ENCODE measurements at places on chromosomes 12 and 14.
A peak's percentile ranks its signal among the peaks of the same experiment; 100 is the strongest.

GRCh38 chr12:91182636-91183455 is at the start of gene DCN:
Gene DCN (minus strand): TSS chr12:91182817. CDS start chr12:91178552, 4,265 bp downstream.
- DNase-seq = peak; percentile 83

DNA sequence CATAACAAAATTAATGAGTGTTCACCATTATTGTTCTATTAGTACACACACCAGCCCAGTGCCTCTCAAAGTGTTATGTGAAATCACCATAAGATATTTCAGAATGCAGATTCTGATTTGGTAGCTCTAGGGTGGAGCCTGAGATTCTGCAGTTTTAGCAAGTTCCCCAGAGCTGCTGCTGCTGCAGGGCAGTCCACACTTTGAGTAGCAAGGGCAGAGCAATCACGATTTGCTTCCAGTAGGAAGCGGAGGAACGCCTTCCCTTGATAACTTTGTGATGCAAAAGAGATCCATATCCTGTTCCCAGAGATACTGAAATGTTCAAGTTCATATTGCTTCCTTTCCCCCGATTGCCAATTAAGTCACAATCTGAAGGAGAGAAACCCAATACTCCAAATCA is 57.9 kb downstream of the SLC17A8 start:
- no peak for DNase-seq

DNA sequence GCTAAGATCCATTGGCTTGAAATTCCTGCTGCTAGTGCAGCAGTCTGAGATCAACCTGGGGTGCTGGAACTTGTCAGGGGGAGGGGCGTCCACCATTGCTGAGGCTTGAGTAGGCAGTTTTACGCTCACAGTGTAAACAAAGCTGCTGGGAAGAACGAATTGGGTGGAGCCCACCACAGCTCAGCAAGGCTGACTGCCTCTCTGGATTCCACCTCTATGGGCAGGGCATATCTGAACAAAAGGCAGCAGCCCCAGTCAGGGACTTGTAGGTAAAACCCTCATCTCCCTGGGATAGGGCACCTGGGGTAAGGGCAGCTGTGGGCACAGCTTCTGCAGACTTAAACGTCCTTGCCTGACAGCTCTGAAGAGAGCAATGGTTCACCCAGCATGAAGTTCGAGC is 191.7 kb downstream of the ALG10B start:
- DNase-seq = no peak

- DNase-seq = no peak
Measured at GRCh38 chr12:125853670-125854069, 788.4 kb downstream of the AACS start.

GRCh38 chr14:21923820-21924219 is 250.2 kb upstream of the OR4E1 start:
- no peak for DNase-seq

DNA sequence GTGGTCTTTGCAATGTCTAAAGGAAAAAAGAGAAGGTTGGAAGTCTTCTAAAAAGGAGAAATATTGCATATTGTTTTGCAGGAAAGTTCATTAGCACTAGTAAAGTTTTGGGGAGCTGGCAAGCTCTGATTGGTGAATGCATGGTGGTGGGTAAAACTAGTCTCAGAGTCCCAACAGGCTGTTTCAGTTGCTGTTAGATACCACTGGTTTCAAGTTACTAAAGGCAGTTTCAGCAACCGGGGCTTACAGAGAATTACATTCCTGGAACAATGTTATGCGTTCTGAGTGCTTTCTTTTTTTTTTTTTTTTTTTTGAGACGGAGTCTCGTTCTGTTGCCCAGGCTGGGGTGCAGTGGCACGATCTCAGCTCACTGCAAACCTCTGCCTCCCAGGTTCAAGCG is 208.2 kb downstream of the EPS8 start:
- no peak for DNase-seq

DNA sequence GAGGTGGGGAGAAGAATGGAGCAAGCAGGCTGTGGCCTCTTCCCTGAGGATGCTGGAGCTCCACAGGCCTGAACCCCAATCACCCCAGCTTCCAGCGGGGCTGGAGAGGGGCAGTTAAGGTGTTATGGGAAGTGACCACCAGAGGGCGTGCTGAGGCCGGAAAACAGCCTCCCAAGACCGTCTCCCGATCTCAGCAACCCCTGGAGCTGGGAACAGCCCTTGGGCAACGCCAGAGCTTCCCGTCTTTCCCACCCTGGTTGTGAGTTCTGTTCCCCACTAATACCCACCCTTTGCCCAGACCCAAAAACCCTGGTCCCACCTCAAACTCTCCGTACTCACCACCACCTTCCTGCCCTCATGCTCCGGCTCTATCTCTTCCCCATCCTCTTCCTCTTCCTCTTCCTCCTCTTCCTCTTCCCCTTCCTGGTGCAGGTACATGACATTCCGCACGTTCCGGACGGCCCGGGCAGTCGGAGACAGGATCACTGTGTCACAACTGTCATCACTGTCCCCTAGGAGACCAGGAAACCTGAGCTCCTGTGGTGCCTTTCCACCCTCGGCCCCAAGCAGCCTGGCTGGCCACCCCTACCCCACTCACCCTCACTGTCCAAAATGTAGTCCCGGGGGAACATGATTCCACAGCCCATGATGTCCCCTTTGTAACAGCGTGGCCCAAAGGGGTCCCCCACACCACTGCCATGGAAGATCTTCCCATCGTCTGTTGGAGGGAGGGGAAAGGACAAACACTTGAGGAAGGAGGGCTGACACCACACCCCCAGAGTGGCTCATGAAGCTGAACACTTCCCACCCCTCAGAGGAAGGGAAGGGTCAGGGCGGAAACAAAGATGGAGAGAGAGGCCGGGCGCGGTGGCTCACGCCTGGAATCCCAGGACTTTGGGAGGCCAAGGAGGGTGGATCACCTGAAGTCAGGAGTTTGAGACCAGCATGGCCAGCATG is 12.9 kb downstream of the SPRYD3 start:
- peak; percentile 88 for DNase-seq

DNA sequence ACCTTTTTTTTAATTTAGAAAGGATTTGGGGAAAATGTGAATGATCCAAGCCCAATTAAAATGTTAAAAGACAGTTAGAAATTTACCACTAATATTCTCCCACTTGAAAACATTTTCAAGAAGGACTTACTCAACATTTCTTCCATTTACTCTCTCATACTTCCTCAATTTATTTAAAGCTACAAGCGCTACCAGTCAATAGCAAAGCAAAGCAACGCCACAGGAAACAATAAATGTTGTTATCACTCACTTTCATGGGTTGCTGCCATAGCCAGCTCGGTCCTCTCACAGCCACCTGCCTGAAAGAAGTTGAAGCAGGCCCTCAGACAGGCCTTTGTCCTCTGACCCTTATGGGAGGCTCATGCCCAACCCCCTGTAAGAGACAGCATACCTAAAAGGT is 6.0 kb upstream of the SOS2 start:
- no peak for DNase-seq

GRCh38 chr12:87234898-87235297 is 794.3 kb downstream of the C12orf50 start:
- no peak for DNase-seq

DNA sequence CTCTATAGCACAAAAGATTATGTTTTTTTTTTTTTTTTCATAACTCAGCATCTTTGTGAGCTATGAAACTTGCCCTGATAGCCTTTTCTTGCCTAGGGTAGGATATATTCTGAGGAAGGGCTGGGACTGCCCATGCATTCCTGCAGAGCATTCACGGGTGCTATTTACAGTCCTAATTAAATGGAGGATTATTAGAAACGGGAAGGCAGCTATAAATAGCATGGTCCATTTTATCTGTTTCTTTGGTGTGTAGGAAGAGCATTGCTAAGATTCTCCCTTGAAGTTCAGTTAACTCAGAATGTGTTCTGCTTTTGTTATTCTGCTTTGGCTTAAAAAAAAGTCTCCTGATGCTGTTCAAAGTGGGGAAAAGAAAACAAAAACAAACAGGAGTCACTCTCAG is 630.9 kb downstream of the DIO2 start:
- DNase-seq = no peak

- DNase-seq = no peak
Measured at GRCh38 chr14:52227619-52228222, 39.8 kb upstream of the PTGDR start.

GRCh38 chr12:77751939-77752338 is 78.8 kb upstream of the NAV3 start:
- DNase-seq = no peak

GRCh38 chr14:50347521-50347920 is 35.4 kb downstream of the DMAC2L start:
- DNase-seq = no peak

DNA sequence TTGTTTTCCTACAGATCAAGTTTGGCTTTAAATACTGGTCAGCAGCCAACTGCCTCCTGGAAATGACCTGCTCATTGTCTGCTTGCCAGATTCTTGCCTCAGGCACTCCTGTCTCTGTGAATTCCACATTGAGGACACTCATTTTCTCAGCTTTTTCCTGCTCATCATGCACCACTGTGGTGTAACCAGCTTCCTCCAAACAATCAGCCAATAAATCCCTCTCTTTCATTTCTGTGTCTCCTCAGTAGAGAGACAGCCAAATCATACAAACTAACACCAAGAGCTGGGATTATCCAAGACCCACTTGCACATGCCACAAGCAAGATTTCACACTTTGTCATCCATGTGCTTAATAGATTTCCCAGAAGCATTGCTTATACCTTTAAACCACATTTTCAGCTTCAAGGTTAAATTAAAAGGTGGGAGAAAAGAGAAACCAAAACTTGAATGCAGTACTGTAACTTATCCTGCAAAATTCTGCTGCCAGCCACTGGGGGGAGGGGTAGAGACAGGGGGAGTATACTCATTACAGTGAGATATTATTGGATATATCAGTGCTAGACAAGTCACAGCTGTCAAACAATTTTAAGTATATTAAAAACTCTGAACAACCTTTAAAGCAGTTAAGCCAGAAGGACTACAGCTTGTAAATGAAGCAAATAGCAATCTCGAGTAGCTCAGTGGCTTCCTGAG is 105.0 kb downstream of the PPP2R5E start:
- peak; percentile 78 for DNase-seq

GRCh38 chr14:79916892-79917291 is 294.4 kb downstream of the DIO2 start:
- no peak for DNase-seq

DNA sequence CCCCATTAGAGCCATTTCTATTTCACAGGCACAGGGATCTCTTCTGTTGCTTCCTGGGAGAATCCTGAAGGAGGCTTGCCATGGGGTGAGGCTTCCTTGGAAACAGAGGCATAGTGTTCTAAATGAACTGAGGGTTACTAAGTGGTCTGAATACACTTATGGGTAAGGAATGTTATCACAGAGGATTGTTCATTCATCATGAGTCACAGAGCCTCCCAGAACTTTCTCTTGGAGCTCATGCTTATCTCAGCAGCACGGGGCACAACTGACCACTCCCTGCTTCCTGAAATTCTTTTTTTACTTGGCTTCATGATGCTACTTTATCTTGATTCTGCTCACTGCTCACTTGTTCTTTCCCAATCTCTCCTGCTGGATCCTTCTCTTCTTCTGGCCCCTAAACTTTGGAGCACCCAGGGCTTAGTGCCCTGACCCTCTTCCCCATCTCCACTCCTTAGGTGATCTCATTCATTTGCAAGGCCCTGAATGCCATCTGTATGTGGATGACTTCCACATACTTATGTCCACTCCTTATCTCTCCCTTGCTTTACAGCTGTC is 57.9 kb downstream of the ANO6 start:
- DNase-seq = no peak

DNA sequence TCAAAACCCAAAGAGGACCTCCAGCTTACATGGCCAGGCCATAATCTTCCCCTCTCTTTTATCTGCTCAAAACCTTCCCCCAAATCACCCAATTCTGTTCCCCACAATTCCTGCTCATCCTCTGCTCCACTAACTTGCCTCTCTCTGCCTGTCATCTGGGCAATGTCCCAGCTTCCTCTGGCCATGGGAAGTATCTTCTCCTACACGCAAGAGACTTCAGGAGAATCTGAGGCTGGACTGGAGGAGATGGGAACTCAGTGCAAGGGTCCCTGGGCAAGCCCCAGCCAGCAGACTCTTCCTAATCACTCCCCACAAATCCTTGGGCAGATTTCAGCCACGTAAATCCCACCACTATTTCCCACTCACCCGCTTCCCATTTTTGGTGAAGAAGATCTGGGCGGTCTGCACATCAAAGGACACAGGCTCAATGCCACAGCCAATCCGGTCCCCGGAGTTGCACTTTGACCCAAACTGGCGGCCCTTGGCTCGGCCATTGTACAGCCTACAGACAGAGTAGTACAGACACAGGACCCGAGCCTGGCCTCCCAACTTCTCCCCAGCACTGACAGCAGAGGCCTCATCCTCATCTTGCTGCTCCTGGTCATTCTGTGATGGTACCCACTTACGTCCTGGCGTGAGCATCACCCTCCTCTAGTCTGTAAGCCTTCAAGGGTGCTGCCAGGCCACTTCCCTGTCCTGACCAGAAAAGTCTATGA is 4.7 kb downstream of the SPRYD3 start:
- DNase-seq = no peak

DNA sequence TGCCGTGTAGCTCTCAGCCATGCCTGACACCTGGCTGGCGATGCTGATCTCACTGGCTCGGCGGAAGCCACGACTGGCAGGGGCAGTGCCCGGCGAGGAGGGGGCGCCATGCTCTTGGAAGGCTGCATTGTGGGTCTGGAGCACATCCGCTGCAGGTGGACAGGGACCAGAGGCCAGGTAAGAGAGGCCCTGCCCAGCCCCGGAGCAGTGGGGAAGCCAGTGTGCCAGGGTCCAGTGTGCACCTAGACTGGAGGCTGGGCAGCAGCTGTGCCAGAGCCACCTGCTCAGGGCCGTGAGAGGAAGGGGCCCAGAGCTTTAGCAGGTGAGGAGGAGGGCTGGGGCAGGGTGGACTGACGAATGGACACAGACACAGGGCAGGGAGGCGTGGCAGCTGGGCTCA is 10.1 kb downstream of the ARL6IP4 start:
- no peak for DNase-seq

GRCh38 chr12:7439579-7440505 is 4.1 kb downstream of the CD163L1 start:
- no peak for DNase-seq

GRCh38 chr12:89731089-89731488 is 22.5 kb upstream of the ATP2B1 start:
- no peak for DNase-seq

- DNase-seq = no peak
Measured at GRCh38 chr12:19394385-19394784, 44.9 kb upstream of the AEBP2 start.

DNA sequence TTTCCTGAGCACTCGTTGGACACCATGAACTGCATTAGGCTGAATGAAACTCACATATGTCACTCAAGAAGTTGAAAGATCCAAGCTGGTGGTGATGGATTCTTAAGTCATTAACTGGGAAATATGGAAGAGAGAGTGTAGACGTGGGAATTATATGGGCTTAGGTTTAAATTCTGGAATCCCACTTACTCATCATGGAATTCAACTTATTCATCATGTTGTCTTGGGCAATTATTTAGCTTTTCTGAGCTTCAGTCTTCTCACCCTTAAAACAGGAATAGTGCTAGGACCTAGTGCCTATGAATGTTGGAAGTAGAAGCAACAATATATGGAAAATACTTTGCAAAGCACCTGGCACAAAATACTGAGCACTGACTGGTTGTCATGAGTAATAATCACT is 292.4 kb upstream of the TBX3 start:
- no peak for DNase-seq

GRCh38 chr12:120571299-120571698 is 9.9 kb downstream of the POP5 start:
- DNase-seq = no peak
